ENCODE measurements at places on chromosomes 3 and 15.

DNA sequence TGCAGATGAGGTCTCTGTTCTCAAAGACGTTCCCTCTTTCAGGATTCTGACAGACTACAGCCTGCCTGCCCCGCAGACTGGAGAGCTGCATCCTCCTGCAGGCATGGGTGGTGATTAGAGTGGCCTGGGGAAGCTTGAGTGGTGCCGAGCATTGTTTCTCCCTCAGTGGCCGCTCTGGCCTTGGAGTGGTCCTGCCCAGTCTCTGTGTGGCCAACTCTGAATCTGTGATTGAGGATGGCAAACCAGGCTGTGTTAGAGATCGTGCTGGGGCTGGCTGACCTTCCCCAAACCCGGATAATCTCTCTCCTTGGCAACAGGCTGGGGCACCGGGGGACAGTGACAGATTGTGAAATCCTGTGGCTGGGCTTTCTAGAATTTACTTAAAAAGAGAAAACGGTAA lies 11.0 kb upstream of the ADCY5 start:
- no peak for DNase-seq

- DNase-seq, result no peak
These were observed 223.8 kb upstream of the ARRDC4 start for GRCh38 chr15:97736748-97737147.

DNA sequence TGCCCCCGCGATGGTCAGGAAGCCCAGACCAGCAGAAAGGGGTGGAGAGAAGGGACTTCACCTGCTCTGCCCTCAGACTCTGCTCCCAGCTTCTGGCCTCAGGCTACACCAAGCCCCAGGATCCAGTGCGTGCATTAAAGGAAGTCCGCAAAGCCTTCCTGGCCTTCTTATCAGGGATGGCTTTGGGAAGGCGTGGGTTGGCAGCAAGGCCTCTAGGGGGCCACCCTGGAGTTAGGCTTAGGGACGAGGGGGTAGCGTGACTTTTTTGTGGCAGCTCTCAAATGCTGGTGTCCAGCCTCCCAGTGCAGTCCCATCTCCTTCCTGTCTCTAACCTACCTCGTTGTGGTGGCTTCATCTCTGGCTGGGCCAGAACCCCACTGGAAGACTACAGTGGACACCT lies 18.9 kb upstream of the RPL29 start:
- DNase-seq, result peak; percentile 37

GRCh38 chr15:39947401-39948197 lies 13.7 kb downstream of the EIF2AK4 start:
- DNase-seq, result no peak

DNA sequence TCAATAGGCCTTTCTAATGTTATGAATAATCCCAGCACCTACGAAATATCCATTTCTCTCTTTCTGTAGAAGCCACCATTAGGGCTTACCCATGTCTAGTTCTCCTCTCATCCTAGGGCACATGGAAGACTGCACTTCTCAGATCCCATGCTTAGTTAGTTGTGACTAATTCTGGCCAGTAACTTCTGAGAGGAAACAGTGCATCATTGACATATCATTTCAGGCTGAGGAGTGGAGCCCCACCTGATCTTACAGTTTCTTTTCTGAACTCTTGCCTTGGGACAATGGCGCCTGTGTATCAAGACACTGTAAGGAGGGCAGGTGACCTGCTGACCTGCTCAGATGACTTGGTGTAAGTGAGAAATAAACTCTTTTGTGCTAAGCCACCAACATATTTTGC lies 39.4 kb upstream of the TBL1XR1 start:
- DNase-seq, result no peak

GRCh38 chr15:61118885-61119284 lies 110.2 kb downstream of the RORA start:
- DNase-seq, result no peak

DNA sequence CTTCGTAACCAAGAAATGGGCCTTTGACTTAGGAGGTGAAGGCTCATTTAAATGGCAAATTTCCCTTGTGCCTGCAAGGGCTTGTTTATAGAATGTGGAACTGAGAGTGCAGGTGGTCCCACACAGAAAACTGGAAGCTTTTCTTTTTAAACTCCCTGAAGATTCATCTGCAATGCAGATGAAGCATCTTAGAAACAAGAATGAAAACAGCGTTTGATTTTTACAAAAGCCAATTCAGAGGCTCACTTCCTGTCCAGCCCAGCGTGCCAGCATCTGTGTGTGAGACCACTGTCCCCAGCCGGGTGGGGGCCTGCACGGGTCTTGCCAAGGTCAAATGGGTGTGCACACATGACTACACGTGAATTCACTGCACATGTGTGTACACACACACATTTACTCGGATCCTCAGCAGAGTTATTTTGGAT lies 94.7 kb downstream of the LINGO1 start:
- DNase-seq, result no peak

DNA sequence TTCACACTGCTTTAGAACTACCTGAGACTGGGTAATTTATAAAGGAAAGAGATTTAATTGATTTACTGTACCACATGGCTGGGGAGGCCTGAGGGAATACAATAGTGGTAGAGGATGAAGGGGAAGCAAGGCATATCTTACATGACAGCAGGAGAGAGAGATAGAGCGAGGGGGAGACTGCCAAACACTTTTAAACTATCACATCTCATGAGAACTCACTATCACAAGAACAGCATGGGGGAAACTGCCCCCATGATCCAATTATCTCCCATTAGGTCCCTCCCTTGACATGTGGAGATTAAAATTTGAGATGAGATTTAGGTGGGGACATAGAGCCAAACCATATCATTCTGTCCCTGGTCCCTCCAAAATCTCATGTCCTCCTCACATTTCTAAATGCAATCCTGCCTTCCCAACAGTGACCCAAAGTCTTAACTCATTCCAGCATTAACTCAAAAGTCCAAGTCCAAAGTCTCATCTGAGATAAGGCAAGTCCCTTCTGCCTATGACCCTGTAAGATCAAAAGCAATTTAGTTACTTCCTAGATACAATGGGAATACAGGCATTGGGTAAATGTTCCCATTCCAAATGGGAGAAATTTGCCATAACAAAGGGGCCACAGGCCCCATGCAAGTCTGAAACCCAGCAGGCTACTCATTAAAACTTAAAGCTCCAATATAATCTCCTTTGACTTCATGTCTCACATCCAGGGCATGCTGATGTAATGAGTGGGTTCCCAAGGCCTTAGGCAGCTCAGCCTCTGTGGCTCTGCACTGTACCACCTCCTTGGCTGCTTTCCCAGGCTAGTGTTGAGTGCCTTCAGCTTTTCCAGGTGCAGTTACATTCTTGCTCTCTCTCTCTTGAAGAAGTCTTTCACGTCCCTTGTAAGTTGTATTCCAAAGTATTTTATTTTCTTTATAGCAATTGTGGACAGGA lies 481.7 kb upstream of the TGFBR2 start:
- DNase-seq, result no peak

DNA sequence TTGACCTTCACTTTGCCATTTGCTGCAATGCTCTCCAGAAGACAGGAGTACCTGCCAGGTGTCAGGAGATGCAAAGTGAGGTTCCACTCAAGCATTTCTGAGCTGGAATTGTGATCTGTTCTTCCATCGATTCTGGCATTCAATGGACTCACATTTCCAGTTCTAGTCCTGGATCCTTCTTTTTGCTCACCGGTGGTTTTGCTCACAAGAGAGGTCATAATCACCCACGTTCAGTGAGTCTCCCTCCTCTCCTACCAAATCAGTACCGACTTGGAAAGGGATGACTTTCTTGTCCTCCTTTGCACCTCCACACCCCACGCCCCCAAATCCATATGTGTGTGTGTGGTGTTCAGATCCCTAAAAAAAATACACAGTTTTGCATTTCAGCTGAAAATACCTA lies 206.7 kb upstream of the IGF1R start:
- DNase-seq, result no peak

GRCh38 chr3:122251428-122251827 lies 68.0 kb downstream of the CASR start:
- DNase-seq, result no peak

DNA sequence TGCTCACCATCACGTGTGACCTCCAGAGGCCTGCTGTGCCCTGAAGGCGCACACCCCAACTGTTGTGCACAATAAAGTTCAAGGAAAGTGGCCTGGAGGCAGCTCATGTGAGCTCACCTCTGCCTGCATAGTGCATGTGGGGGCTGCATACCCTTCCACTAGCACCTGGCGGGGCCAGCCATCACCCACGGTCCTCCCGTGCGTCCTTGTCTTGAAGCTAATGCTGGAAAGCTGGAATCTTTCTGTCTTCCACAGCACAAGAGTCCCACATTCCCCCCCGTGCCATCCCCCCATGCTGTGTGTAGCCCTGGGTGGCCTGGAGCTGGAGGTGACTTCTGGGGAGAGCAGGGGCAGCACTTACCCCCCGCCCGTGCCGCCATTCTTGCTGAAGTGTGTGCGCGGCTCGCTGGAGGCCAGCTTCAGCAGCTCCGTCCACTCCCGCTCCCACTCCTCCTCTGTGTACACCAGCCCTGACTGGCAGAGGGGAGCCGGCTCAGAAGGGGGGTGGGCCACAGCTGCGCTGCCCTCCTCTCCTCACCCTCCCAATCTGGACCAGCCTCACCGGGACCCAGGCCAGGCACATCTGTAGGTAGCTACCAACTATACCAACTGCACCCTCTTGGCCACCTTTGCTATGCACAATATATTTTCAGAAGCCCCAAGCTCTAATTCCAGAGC lies 199.5 kb downstream of the KLF13 start:
- no peak for DNase-seq
